ENCODE measurements at places on chromosomes 4 and X.
A peak's percentile ranks its signal among the peaks of the same experiment; 100 is the strongest.

DNA sequence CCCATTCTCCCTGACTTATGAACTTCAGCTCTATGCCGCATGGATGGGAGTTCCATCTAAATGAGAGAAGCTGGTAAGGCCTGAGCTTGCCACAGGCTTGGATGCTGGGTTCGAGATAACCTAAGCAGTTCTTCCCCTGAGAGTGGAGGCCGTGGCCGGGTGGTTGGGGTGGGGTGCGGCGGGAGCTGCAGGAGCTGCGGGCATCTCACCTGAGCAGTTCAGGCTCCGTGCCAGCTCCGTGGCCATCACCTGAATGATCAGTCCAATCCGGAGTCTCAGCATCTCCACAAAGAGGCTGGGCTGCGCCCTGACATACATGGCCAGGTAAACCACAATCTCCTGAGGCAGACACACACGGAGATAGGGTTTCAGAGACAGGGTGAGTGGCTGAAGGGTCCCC is 77.6 kb downstream of the PHKA2 start:
- no peak for DNase-seq

DNA sequence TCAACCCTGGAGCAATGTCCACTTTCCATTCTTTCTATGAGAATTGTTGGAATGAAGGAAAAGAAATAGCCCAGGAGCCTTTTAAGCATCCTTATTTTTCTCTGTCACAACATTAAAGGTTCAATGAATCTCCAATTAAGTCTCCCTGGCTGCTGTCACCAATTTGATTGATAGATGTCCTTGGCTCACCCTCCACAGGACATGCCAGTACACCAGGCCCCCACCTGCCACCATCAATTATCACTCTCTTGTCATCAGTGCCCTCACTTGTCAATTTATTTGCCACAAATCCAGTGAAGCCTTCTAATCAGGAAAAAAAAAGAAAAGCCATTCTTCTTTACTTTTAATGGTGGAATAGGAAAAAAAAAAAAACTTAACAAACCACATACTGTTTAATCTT is 453.6 kb downstream of the CENPC start:
- no peak for DNase-seq

DNA sequence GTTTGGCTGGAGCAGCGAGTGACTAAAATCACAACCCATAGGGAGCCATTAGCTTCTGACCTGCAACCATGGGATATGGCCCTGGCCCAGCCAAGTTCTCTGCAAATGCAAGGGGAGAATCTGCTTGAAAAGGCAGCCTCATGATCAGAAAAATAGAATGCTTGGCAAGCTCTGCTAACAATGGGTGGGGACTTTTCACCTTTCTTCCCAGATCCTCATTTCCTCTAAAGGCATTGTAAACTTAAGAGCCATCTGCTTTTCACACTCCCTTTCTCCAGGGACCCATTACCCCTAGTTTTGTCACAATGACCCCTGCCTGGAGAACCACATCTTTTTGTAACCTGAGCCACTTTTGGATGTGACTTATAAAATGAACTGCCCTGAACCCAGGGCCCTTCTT is 104.3 kb downstream of the PARM1 start:
- no peak for DNase-seq

- peak; percentile 39 for DNase-seq
Measured at GRCh38 chr4:150079081-150079581, 886 bp downstream of the DCLK2 start.

GRCh38 chr4:15043226-15043625 is 40.9 kb downstream of the CPEB2 start:
- DNase-seq = no peak
